Renal pelvis (tissue), 12 donors: ENCODE measurements at places on chromosomes 1 and 21. TPM values are rescaled to one million over a fixed set of nuclear protein-coding genes. Genes with fewer than 3 reads are reported as not detected.
A peak's percentile ranks its signal among the peaks of the same experiment; 100 is the strongest.

LENEP gene
- polyA plus RNA-seq: 1.5 TPM

DNA sequence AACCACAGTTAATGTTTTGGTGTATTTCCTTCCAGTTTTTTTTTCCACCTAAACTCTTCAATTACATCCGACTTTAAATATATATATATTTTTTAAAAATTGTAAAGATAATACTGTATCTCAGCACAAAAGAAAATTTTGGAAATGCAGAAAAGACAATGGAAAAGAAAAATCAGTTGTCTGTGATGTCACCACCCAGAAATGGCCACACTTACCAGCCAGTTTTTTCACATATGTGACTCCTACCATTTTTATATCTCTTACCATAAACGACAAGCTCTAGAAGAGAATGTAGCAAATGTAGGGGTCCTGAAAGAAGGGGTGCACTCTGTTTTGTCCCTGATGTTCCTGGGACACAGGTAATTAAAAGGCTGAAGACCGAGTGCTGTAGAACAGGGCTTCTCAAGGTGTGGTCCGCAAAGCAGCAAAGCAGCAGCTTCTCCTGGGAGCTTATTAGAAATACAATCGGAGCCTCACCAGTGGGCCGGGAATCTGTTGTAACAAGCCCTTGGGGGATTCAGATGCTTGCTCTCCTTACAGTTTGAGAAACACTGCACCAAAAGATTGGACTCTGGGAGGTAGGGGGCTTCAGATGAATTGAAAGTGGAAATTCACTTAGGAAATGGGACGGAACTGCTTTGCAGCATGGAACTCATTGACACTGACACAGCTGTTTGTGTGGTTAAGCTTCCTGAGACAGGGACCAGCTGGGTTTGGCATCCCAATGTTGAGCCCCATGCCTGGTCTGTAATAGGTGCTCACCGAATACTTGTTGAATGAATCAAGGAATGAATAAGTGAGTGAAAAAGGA, 44.1 kb downstream of the ALPL start:
- no peak for DNase-seq

ECM1 gene
- polyA plus RNA-seq: 13.9 TPM

DNA sequence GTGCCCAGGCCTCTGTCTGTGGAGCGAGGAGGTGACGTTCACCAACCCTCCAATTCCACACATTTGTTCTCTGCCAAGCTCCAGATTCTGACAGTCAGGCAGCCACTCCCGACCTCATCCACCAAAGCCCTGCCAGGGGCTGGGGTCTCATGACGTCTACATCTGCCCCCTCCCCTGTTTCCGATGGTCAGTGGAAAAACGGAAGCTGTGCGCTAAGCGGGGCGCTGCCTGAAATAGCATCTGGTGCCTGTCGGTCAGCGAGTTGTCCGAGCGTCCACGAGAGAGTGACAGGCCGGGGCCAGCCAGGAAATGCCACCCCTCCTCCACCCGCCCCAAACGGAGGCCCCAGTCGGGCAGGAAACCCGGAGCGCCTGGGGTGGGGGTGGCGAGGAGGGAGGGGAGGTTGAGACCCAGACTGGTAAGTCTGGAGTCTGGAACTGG, 3.2 kb upstream of the TAL1 start:
- no peak for DNase-seq

- peak; percentile 47 for DNase-seq
Measured at GRCh38 chr1:58815686-58816071, 31.8 kb upstream of the JUN start.

- no peak for DNase-seq
Measured at GRCh38 chr21:15520811-15521643, 208.8 kb upstream of the USP25 start.

DNA sequence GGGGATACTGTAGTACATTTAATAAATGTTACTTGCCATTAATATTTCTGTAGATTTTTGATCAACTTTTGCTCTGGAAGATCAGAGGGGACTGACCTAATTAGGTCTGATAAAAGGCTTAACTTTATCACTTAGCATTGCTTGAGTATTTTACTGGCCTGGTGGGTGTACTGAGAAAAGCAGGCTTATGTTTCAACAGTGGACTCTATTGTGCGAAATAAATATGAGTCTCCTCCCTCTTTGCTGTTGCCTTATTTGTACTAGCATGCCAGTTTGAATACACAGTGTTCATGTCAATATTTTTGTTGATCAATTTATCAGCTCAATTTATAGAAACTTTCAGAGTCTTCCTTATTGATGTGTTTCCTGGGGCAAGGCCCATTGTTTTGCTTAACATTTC, 49.1 kb downstream of the EBNA1BP2 start:
- no peak for DNase-seq

GRCh38 chr21:26769613-26770188, 75.5 kb downstream of the ADAMTS1 start:
- DNase-seq: peak; percentile 21

ZNF648 gene
- polyA plus RNA-seq: 0.44 TPM

FCGR3B gene
- 0.25 TPM for polyA plus RNA-seq

GRCh38 chr1:160795951-160796383, at the start of gene LY9:
LY9 (plus strand) TSS chr1:160796174; CDS start chr1:160796188, 14 bp downstream.
- DNase-seq: no peak

MAGOH gene
- 74.4 TPM for polyA plus RNA-seq

GRCh38 chr1:97112442-97112841, 390.9 kb downstream of the PTBP2 start:
- DNase-seq: no peak

MYOM3 gene
- polyA plus RNA-seq: 18.0 TPM

DNA sequence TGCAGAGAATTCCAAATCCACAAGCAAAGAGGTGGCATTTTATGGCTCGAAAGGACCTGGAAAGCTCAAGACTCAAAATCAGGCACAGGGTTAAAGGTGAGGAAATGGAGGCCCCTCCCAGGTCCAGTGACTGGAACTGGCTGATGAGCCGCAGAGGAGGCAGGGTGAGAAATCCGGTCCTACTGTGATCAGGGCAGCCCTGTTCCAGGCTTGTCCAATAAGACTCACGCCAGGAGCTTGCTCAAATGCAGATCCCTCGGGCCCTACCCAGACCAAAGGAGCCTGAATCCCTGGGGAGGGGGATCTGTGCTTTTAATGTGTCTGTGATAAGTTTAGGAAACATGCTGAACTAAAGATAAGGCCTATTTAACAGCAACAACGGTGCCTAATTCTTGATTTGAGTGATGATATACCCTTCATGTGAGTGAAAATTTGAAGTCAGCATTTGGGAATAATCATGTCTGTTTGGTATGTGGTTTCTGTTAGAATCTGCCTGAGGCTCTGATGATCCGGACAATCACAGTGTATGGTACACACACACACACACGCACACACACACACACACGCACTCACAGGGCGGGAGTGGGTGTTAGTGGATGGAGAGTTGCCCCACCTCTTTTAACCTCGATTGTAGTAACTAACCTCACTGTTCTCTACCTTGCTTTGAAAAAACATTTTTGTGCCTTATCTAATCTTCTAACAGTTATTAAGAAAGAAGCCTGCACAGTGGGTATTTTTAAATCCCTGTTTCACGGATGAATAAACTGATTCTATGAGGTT, 54.1 kb upstream of the LYST start:
- no peak for DNase-seq

VWA5B1 gene
- polyA plus RNA-seq: 1.4 TPM

DNA sequence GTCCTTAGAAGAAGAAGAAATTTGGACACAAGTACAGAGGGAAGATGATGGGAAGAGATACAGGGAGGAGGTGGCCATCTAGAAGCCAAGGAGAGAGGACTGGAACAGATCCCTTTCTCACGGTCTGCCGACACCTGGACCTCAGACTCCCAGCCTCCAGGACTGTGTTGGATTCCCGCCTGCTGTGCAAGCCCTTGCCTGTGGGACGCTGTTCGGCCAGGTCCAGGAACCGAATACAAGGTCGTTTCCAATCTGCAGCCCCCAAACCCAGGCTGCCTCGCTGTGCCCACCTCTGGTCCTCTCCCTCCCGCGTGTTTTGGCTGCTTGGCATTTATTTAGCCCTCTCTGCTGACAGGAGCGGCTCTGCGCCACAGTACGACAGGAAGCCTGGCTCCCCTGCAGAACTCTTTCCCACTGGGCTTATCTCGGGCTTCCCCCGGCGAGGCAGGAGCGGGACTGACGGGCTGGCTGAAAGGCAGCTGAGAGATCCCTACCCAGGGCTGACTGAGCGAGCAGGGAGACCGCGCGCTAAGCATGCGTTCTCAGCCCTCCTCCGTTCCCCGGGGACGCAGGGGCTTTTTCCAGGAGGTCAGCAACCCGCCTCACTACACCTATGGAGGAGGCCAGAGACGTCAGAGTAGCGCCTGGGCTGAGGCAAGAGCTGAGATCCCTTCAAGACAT, 238.4 kb downstream of the TNR start:
- DNase-seq: no peak

S100A1 gene
- polyA plus RNA-seq: 26.7 TPM

- no peak for DNase-seq
Measured at GRCh38 chr1:53257454-53258081, 19.2 kb upstream of the MAGOH start.

DNA sequence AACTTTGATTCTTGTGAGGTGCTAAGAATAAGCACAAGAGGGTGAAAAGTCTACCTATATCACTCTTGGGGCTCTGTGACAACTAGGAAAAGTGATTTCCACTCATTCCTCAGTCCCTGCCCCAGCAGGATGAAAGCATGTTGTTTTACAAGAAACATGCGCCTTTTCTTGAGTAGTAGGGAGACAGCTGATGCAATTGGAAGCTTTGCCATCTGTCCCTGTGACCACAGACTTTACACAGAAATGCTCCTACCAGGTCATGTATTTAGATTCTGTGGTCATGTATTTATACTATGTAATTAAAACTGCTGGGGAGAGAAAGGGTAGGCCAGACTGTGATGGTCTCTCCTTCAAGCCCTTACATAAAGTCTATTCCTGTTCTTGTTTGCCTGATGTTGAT, 445.5 kb downstream of the PTPRC start:
- no peak for DNase-seq

LAD1 gene
- 31.3 TPM for polyA plus RNA-seq

DNA sequence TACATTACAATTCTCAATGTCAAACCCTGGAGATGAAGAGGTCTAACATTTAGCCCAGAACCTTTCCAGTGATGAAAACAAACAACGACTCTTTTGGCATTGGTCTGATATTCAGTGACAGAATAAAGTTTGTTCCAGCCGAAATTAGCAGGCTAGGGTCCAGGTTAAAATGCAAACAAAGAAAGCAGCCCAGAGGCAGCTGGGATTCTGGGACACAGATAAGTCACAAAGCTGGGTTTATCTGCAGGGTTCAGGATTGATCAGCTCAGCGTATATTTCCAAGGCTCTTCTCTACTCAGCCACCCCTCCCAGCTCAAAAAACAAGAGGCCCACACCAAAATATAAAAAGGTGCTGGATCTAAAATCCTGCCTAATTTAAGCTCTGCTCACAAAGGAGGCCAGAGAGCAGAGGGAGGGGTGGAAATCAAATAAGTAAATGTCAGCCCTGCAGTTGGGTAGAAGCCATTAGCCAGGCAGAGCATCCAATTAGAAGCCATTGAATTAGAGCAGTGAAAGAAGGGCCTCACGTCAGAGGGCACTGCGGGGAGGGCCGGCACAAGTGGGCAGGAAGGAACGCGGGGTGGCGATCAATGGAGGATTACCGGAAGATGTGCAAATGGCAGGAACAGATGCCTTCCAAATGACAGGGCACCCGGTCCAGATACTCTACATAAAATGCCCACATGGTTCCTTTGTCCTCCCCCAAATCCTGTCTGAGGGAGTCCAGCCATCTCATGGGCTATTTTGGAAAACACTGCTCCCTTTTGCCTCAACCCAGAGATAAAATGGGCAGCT, 3.2 kb upstream of the KLHDC8A start:
- no peak for DNase-seq

DNA sequence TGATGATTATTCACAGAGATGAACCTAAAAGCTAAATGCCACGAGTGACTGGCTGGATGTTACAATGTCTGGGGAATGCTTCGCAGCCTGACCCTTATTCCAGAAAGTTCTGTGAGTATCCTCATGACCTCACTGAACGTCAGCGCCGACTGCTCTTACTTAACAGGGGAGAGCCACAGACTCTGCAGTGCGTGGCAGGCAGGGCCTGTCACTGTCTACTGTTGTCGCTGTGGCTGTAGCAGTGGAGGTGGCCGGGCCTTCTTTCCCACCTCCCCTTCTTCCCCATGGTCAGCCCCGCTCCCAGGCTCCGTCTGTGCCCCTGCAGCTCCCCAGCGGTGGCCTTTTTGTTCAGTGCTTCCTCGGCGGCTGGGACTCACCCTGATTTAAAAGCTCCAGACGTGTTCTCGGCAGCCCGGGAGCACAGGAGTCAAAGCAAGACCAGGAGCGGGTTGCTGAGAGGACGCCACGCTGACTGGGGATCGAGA, 52.2 kb upstream of the TARBP1 start:
- DNase-seq: no peak

- no peak for DNase-seq
Measured at GRCh38 chr1:13700521-13701270, 708 bp downstream of the PRDM2 start.

- DNase-seq: no peak
Measured at GRCh38 chr1:206551986-206552326, 44.6 kb downstream of the RASSF5 start.

GRCh38 chr21:37528150-37528937, 161.8 kb downstream of the DYRK1A start:
- no peak for DNase-seq

DNA sequence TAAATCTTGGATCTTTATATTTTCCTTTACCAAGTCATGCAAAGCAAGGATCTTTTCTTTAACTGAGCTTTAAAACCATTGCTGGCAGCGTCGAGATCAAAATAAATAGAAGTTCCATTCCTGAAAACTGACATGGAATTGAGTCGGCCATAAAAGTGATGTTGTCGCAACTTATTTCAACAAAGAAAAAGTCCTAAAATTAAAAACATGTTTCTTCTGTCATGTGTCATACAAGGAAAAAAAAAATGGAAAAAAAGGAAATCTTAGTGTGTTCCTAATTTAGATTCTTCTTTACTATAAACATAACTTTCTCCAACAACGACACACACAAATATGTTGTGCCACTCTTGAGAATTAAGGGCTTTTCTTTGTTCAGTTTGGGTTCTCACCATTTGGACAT, 34.9 kb downstream of the GREM2 start:
- DNase-seq: no peak

- no peak for DNase-seq
Measured at GRCh38 chr1:53048960-53049573, 12.9 kb upstream of the PODN start.

CLIC6 gene
- 1.7 TPM for polyA plus RNA-seq

SLC6A9 gene
- polyA plus RNA-seq: 8.1 TPM

- no peak for DNase-seq
Measured at GRCh38 chr1:58895082-58895481, 111.2 kb upstream of the JUN start.

DNA sequence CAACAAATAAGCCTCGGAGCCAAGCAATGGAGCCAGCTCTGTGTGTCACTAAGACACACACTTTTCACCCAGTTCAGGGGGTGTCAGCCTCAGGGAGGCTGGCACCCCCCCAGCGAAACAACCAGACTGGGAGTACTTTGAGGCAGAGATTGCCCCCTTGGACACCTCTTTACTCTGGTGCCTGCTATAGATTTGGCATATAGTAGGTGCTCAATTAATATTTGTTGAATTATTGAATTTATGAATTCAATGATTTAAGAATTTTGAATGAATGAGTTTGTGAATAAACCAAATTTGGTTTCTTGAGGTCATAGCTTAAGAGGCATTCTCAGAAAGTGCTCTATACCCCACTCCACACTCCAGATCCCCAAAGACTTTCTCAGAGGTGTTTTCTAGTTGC, 70.3 kb downstream of the OLIG1 start:
- DNase-seq: no peak
